ENCODE measurements at places on chromosomes 3 and 15. TPM values are rescaled to one million over a fixed set of nuclear protein-coding genes. Genes with fewer than 3 reads are reported as not detected.

DNA sequence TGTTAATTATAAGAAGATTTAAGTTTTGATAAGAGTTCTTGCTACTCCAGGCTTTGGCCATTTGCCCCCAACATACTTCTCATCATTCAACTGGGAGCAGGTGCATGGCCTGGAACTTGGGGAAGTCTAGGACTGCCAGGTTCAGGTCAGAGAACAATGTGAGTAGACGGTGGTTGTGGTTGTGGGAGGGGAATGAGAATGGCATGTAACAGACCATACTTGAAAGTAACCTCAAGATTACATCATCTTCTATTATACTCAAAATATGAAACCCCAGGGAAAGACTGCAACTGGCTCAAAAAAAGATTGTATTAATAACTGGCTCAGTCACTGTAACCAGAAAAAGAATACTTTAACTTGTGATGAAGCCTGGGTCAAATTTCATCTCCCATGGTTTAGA lies 364.9 kb upstream of the DPPA4 start:
- H3K36me3 ChIP-seq = no peaks in the 10 kb centered on the region
- H3K4me1 ChIP-seq = no peaks in the 10 kb centered on the region
- no peaks in the 10 kb centered on the region for H3K27me3 ChIP-seq
- no peak for DNase-seq
- H3K4me3 ChIP-seq = no peak overlapping the region

DNA sequence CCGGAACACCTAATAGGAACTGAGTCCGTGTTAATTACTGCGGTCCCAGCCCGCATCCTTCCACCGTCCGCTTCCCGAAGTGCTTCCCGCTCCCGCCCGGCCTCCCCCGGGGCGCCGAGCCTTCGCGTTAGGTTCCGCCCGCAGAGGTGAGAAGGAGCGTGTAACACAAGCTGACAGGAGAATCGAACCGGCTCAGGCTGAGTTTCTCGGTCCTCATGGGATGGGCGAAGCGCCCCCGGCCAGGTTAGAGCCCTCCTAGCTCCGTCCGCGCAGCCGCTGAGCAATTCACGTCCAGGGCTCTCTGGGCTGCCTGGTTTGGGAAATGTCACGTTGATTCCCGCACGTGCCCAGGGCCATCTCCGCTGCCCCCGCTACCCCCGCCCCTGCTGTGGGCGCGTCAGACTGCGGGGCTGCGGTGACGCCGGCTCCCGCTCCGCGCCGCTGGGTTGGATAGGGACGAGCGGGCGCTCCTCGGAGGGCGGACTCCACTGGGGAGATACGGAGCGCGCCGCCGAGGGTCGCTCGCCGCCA lies 954 bp downstream of the CLDN11 start:
- no peak for DNase-seq
- H3K27me3 ChIP-seq = no peaks in the 10 kb centered on the region
- peak overlapping the region; percentile 51 for H3K4me3 ChIP-seq
- no peaks in the 10 kb centered on the region for H3K4me1 ChIP-seq
- peak overlapping the region; percentile 4 for H3K27ac ChIP-seq

Gene TMC3
- 0.11 TPM for total RNA-seq

- no peak overlapping the region for H3K27ac ChIP-seq
- no peaks in the 10 kb centered on the region for H3K4me1 ChIP-seq
- no peaks in the 10 kb centered on the region for H3K36me3 ChIP-seq
- DNase-seq = no peak
- H3K27me3 ChIP-seq = no peaks in the 10 kb centered on the region
- H3K4me3 ChIP-seq = no peak overlapping the region
These were observed 115.7 kb upstream of the TJP1 start for GRCh38 chr15:29937956-29938355.

- no peaks in the 10 kb centered on the region for H3K4me1 ChIP-seq
- no peak for DNase-seq
These were observed 417.4 kb upstream of the DPH6 start for GRCh38 chr15:35963326-35963725.

Measured in right lobe of liver (tissue), 6 donors.